ENCODE measurements at places on chromosomes 4 and X.

GRCh38 chr4:170990989-170991589 is 822.1 kb upstream of the GALNTL6 start:
- DNase-seq: no peak

GRCh38 chr4:87216469-87216868 is 3.9 kb downstream of the KLHL8 start:
- DNase-seq: no peak

GRCh38 chrX:139112432-139112831 is 400.9 kb upstream of the FGF13 start:
- no peak for DNase-seq

DNA sequence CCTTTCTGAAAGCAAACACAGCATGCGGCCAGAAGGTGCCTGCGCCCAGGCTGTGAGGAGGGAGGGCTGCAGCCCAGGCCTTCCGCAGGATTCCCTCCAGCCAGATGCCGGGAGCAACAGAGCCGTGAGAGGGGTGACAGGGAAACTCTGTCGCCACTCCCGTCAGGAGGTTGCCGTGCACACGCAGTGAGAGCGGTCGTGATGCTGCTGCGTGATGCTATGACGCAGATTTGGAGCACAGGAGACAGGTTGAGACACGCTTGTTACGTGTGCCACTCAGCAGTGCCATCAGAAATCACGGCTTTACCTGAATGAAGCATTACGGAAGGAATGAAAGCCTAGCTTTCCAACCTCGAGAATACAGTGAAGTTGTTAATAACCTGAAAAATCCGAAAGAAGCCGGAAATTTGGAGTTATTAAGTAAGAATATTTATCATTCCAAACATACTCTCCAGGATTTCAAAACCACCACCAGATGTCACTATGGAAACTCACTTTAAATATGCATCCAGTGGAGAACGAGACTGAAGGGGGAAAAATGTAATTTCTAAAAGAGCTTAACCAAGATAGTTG is 54.4 kb downstream of the FAT1 start:
- no peak for DNase-seq

GRCh38 chr4:930827-931193 is 1.3 kb downstream of the GAK start:
- DNase-seq: no peak

Data from occipital lobe (tissue), 3 donors.